Esophagus mucosa (tissue), 1 donor: ENCODE measurements at places on chromosomes 4 and X. TPM values are rescaled to one million over a fixed set of nuclear protein-coding genes. Genes with fewer than 3 reads are reported as not detected.

Gene FREM3
- total RNA-seq = not detected

GRCh38 chr4:59728496-59728895 lies 1471.6 kb upstream of the ADGRL3 start:
- no peak for ATAC-seq

GRCh38 chr4:24212642-24213041 lies 322.8 kb upstream of the PPARGC1A start:
- ATAC-seq = no peak

DNA sequence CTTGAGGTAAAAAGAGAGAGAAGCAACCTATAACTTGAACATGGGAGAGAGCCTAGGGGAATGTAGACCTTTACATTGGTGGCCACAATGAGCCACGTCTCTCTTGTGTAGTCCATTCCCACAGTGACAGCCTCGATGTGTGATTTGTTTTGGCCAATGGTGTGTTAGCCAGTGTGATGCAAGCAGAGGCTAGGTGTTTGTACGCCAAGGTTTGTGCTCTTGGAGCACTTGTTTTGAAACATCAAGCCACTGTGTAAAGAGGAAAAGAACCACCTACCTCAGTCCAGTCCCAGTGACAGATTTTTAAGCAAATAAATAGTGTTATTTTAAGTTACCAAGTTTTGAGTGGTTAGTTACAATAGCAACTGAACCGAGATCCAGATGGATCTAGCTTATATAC lies 23.9 kb upstream of the TMEM192 start:
- ATAC-seq = no peak

Gene XK
- 2.7 TPM for total RNA-seq

DNA sequence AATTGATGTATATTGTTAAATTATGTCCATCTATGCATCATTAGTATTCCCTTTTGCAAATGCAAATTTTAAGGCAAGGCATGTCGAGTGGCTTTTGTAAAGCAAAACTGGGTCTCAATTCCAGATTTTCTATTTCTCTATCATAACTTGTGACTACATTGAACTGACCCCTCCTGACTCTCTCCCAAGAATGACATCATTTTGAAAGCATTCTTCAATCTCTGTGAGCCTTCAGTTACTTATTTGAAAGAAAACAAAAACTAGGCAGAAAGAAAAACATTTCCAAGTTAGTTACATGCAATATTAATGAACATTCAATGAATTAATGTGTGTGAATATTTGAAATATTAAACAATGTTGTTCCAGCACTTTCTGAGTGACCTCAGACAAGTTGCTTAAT lies 314.3 kb upstream of the CLNK start:
- ATAC-seq = no peak

Gene RASSF6
- 1.8 TPM for total RNA-seq

Gene PALLD
- 70.1 TPM for total RNA-seq

GRCh38 chrX:68865926-68866325 lies 37.1 kb downstream of the EFNB1 start:
- ATAC-seq = no peak

- ATAC-seq = no peak
Observed at GRCh38 chr4:150126864-150127203, 48.6 kb downstream of the DCLK2 start.

DNA sequence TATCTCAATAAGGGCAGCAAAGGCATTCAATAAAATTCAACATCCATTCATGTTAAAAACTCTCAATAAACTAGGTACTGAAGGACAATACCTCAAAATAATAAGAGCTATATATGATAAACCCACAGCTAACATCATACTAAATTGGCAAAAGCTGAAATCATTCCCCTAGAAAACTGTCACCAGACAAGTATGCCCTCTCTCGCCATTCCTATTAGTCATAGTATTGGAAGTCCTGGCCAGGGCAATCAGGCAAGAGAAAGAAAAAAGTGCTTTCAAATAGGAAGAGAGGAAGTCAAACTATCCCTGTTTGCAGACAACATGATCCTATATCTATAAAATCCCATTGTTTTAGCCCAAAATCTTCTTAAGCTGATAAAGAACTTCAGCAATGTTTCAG lies 116.8 kb downstream of the TENT5D start:
- no peak for ATAC-seq

- ATAC-seq = no peak
Observed at GRCh38 chr4:113144091-113144490, 94.6 kb downstream of the ANK2 start.

Gene WNK3
- 0.40 TPM for total RNA-seq

DNA sequence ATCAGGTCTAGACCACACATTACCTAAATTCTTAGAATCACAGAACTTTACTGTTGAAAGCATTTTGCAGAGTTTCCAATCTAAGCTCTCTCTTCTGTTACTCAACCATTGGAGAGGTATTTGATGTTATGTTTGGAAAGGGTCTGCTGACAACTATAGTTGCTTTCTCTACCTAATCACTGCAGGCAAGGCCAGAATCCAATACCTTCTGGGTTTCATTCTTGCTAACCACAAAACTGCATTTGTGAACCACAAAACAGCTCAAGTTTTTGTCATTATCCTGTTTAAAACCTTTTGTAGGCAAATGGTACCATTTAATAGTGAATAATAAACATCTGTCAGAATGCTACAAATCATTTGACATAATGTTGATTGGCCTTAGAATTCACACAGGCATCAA lies 380.1 kb downstream of the GASK1B start:
- no peak for ATAC-seq

Gene DMRTC1
- total RNA-seq = not detected

- no peak for ATAC-seq
Observed at GRCh38 chr4:155339588-155339987, 37.2 kb downstream of the MAP9 start.

GRCh38 chr4:25486171-25486570 lies 109.1 kb downstream of the ANAPC4 start:
- peak; percentile 57 for ATAC-seq

DNA sequence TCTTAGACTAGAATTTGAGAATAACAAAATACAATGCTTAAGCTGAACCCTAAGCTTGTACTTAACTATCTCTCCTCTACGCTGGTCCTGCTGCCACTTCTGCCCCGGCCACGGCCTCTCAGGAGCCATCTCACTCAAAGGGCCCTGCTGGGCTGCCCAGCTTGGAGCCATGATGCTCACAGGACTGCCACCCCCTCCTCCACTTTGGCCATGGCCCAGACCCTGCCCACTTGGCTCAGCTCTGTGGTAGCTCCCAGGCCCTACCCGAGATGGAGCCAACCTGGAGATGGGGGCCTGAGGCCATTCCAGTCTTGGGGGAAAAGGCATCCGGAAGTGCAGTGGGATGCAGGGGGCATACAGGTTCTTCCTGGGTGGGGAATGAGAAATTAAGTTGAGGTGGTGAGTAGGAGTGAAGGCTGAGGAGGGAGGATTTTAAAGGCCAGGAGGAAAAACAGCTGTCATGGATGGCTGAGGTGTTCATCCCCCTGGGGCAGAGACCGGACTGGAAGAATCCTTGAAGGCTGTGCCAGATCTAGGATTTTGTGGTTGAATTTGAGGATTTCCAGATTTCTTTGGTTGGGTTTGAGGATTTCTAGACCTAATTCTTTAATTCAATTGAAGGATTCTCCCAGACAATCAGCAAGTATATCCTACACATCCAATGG lies 824 bp downstream of the SASH3 start:
- ATAC-seq = no peak

GRCh38 chr4:122052677-122053076 lies 99.5 kb upstream of the BLTP1 start:
- no peak for ATAC-seq

GRCh38 chr4:149095811-149096210 lies 653.6 kb upstream of the NR3C2 start:
- ATAC-seq = no peak

GRCh38 chr4:20327808-20328207 lies 76.1 kb downstream of the SLIT2 start:
- ATAC-seq = no peak

Gene RNF212
- total RNA-seq = 1.4 TPM

DNA sequence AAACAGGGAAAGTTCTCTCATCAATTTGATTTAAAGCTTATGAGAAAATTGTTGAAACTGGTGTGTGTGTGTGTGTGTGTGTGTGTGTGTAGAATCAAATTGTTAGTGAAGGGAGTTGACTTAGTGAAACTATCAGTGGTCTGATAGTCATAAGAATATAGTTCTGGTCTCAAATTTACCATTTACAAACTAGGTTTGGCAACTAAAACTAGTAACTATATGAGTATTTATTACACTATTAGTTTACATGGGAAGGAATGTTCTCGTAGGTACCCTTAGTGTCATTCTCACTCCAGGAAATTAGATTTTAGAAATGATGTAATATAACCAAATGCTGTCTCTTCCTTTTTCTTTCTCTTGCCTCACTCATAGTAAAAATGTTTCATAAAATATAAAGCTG lies 11.9 kb downstream of the SULT1E1 start:
- ATAC-seq = no peak

- ATAC-seq = peak; percentile 71
Observed at GRCh38 chrX:49995107-49995731, 72.8 kb downstream of the CLCN5 start.

- ATAC-seq = no peak
Observed at GRCh38 chrX:133497356-133497755, 82.1 kb upstream of the GPC4 start.

DNA sequence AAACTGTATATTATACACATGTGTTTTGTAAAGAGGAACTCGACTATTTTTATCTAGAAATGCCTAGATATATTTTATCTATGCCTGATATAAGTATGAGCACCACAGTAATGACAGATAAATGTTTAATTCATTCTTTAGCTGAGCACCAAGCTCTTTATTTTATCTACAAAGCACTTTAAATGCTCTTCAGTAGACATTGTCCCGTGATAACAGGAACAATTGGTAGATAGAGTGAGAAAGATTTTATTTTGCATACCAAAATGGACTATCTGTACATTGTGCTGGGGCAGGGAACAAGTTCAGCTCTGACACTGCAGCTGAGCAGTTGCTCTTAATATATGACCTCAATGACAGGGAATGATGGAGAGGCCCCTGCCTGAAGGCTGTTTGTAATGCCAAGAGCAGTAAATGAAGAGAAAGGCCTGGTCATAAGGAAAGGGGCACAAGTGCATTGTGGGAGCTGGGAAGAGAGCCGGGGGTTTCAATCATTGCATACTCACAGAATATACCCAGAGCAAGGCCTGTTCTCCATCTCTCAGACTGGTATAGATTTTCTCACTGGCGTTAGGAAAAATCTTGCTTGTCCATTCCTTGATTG lies 57.3 kb downstream of the SEPTIN11 start:
- ATAC-seq = no peak

Gene POLR2B
- total RNA-seq = 38.9 TPM

Gene EXOC1L
- total RNA-seq = not detected

Gene COX7B2
- not detected for total RNA-seq
